ENCODE measurements at places on chromosomes 3 and 15. TPM values are rescaled to one million over a fixed set of nuclear protein-coding genes. Genes with fewer than 3 reads are reported as not detected.

RAD18 gene
- 13.9 TPM for total RNA-seq

POLR2M gene
- 565 TPM for total RNA-seq

HTR3E gene
- total RNA-seq: not detected

VEPH1 gene
- total RNA-seq: 47.6 TPM

MBD4 gene
- 33.9 TPM for total RNA-seq

TRPM1 gene
- 0.41 TPM for total RNA-seq

ZIC1 gene
- 1.9 TPM for total RNA-seq

SEMA7A gene
- 6.2 TPM for total RNA-seq

UBE2E2 gene
- total RNA-seq: 38.1 TPM

GRK7 gene
- not detected for total RNA-seq

LEKR1 gene
- total RNA-seq: 4.0 TPM

RTP2 gene
- not detected for total RNA-seq

NEK11 gene
- 15.2 TPM for total RNA-seq

HTR3C gene
- total RNA-seq: not detected

ZMYND10 gene
- 3.9 TPM for total RNA-seq

SENP8 gene
- 3.4 TPM for total RNA-seq

RAD51 gene
- total RNA-seq: 2.7 TPM
